Suppressor macrophage (primary cell): ENCODE measurements at places on chromosomes 6 and 20.

- no peak for DNase-seq
Observed at GRCh38 chr20:39111359-39112177, 149.4 kb downstream of the DHX35 start.

- DNase-seq: peak; percentile 34
Observed at GRCh38 chr6:40640599-40641227, 53.5 kb upstream of the LRFN2 start.

GRCh38 chr20:3674447-3674846 lies 7.4 kb downstream of the ADAM33 start:
- DNase-seq: no peak

GRCh38 chr20:31803552-31804291 lies 15.4 kb upstream of the MYLK2 start:
- DNase-seq: no peak

GRCh38 chr6:137291441-137291840 lies 72.3 kb upstream of the IFNGR1 start:
- peak; percentile 97 for DNase-seq

GRCh38 chr20:37895166-37895565 lies 7.8 kb upstream of the VSTM2L start:
- no peak for DNase-seq

DNA sequence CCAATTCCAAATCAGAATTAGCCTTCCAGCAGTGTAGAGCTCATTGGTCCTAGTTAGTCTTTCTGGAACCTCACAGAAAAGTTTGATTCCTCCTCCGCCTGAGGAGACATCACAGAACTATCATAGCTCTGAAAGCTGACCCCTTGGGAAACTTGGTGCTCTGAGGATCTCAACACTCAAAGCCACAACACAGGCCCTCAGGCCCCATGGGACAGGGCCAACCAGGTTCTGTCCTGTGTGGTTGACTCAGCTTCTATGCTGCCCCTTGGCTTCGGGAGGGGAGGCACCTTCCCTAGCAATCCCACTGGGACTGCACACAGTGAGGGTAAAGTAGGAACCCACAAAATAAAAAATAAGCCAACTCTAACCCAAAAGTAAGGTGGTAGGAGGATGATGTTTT lies 237.5 kb upstream of the ECI2 start:
- no peak for DNase-seq
